ENCODE measurements at places on chromosomes 13 and 19.
A peak's percentile ranks its signal among the peaks of the same experiment; 100 is the strongest.

- no peak for DNase-seq
These were observed 1357.9 kb downstream of the SLITRK5 start for GRCh38 chr13:89029062-89029461.

- no peak for DNase-seq
These were observed 44.5 kb downstream of the CERS4 start for GRCh38 chr19:8253678-8254077.

DNA sequence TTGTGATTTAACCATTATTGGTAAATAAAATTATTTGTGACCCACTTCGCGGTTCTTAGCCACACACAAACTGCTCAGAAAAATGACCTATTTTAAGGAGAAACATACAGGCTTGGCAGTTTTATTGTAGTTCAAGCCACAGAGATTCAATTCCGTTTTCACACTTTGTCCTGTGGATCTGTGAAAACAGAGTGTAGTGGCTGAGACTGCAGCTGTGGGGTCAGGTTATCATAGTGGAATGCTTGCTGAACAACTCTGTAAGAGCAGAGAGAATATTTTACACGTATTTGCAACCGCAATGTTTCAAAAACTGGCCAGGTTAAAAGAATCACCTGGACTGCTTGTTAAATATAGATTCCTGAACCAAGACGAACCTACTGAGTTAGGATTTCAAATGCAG is 292.5 kb downstream of the GPC5 start:
- no peak for DNase-seq

GRCh38 chr19:4098493-4098892 is 25.4 kb downstream of the MAP2K2 start:
- no peak for DNase-seq

- no peak for DNase-seq
These were observed 32.0 kb downstream of the ZNRF4 start for GRCh38 chr19:5487222-5487621.

DNA sequence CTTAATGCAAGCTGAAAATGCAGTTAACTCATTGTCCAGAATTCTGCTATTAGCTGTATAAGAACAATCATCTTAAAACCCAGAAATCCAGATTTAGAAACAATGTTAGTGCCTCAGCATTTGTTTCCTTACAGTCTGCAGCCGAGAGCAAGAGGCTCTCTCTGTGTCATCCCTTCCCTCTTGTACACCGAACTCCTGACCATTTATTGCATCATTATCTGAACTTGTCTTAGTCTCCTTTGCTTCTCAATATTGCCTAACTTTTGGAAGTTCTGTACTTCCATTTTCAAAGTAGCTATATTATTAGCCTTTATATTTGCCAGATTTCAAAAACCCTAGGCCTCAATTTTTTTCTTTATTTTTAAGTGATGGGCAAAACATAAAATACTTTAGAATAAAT is 27.1 kb downstream of the RNASEH2B start:
- no peak for DNase-seq

- DNase-seq = no peak
These were observed 18.9 kb downstream of the TGFB1 start for GRCh38 chr19:41334793-41335192.

DNA sequence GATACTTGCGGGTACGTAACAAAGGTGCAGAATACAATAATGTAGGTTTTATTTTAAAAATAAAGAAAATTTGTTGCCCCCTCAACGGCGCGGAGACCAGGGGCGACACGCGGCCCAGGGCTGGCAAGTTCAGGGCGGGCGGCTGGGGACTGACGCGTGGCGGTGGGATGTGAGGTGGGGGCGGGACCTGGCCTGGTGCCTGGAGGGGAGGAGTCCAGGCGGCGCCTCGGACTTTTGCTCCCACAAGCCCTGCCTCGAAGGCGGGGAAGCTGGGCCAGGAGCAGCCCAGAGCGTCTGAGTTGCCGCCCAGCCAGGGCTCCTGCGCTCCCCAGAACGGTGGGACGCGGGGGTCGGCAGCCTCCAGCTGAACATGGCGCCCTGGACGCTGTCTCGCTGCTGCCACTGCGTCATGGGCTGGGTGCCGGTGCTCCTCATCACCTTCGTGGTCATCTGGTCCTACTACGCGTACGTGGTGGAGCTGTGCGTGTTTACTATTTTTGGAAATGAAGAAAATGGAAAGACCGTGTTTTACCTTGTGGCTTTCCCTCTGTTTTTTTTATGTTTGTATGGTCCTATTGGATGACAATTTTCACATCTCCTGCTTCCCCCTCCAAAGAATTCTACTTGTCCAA is 1122.8 kb upstream of the ATXN8OS start:
- DNase-seq = no peak

GRCh38 chr13:44106266-44107152 is 226.8 kb downstream of the LACC1 start:
- DNase-seq = no peak

DNA sequence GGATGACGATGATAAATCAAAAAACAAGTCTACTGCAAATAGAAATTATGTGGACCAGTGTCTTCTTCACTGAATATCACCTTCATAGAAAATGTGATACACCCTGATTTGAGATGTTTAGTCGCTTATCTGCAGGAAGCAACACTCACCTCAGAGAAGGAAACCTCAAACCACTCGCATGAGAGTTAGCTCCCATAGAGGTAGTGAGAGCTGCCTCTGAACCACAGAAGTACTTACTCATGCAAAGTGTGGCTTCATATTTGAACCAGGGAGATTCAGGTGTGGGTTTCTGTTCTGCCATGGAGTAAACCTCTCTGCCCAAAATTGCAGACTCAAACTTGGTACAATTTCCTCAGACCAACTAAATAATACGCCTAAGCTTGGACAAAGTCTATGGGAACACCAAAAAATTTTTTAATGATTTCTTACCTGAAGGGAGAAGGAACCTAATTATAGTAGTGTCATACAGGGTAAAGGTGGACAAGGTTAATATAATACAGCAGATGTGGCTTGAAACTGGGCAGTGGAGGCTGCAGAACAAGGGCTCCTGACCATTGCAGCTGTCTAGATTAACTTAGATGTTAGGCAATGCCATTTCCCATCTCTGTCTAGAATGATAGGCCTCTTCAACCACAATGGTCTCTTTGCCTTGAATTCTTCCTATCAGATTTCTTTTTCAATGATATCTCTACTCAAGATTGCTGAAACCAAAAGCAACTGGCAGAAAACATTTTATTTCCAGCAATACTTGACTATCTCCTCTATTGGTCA is 29.6 kb upstream of the RCBTB2 start:
- DNase-seq = no peak

DNA sequence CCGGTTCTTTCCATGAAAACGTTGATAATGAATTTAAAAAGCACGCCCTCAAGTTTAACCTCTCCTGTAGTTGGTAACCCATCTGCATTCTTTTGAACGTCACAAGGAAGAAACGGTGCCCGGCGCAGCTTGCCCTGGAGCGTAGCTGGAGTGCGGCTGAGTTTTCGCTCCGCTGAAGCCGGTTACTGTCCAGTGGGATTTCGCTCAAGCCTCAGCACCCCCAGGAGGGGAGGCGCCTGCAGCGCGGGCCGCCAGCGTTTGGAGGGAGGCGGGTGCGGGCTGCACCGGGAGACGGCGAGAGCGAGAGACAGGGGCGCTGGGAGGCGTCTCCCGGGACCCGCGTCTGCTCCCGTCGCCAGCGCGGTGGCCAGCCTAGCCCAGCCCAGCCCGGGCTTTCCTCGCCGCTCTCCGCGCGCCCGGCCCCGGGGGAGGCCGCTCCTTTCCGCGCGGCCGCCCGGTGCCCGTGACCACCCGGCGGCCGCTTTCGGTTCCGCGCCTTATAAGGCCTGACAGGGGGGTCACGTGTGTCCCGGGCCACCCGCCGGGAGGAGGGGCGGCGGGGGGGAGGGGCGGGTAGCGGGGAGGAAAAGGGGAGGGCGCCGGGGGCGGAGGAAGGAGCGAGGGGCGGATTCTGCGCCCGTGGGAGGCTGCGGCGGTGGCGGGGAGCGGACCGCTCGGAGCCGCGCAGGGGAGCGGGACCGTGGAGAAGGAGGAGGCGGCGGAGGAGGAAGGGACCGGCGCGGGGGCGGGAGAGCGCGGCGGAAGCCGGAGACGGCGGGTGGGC is 8.3 kb upstream of the DGKH start:
- DNase-seq = peak; percentile 88

DNA sequence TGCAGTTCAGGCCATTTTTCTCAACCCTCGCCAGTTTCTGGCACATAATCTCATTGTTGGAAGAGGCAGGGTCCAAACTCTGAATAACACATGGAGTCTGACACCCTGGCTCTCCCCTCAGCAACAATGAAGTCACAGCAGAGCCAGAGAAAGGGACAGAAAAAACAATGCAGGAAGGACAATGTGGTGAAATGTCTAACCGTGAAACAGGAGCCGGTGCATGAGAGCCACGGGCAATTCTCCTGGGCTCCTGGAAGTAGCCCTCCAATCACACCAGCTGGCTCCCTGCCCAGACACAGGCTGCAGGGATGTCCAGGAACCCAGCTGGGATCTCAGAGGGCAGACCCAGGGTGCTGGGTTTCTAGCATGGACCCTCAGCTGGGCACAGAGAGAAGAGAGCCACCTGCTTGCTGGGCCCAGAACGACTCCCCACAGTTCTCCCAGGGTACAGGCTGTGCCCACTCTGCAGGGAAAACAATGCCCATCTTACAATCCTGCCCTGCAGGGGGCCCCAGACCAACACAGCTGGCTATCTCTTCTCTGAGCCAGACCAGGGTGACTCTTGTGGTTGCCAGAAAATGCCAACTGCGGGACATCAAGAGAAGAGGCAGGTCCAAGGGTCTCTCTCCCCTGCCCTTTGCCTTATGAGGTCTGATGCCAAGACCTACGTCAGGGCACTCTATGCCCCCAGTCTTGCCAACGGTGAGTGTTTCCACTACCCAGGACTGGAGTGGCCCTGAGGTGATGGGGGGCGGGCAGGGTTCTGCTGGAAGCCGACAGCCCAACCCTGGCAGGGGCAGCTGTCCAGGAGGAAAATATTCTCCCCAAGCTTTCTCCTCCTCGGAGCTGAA is 64.5 kb downstream of the CEBPG start:
- peak; percentile 22 for DNase-seq

DNA sequence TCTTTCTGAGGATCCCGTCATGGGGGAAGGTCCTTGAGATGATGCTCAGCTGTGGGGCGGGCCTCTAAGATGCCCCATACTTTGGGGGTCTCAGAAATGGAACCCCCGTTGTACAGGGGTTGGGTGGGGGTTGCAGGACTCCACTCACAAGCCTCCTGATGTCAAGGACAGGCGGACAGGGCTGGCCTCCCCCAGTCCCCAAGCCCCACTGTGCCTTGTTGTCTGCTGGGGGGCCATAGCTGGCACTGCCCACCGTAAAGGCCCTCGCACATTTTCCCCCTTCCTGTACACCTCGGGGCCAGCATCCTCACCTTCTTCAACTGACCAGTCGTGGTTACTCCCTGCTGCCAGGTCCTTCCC is 2.7 kb downstream of the SNAPC2 start:
- no peak for DNase-seq

DNA sequence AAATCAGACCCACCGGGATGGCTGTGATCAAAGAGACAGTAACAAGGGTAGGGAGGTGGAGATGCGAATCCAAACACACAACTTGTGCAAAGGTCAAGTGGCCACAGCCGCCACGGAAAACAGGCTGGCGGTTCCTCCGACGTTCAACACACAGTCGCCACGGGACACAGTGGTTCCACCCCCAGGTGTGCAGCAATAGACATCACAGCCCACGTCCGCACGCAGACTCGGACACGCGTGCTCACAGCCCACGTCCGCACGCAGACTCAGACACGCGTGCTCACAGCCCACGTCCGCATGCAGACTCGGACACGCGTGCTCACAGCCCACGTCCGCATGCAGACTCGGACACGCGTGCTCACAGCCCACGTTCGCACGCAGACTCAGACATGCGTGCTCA is 70.1 kb downstream of the RASA3 start:
- DNase-seq = no peak

Measured in fibroblast of lung (primary cell).